CD4-positive, CD25-positive, alpha-beta regulatory T cell (primary cell): ENCODE measurements at places on chromosomes 1 and 21.

- no peak overlapping the region for H3K4me3 ChIP-seq
- no peak overlapping the region for H3K27ac ChIP-seq
- peaks cover 21% of the 10 kb centered on the region for H3K27me3 ChIP-seq
- no peaks in the 10 kb centered on the region for H3K4me1 ChIP-seq
- no peak for DNase-seq
Observed at GRCh38 chr1:116679828-116680628, 12.5 kb upstream of the IGSF3 start.

DNA sequence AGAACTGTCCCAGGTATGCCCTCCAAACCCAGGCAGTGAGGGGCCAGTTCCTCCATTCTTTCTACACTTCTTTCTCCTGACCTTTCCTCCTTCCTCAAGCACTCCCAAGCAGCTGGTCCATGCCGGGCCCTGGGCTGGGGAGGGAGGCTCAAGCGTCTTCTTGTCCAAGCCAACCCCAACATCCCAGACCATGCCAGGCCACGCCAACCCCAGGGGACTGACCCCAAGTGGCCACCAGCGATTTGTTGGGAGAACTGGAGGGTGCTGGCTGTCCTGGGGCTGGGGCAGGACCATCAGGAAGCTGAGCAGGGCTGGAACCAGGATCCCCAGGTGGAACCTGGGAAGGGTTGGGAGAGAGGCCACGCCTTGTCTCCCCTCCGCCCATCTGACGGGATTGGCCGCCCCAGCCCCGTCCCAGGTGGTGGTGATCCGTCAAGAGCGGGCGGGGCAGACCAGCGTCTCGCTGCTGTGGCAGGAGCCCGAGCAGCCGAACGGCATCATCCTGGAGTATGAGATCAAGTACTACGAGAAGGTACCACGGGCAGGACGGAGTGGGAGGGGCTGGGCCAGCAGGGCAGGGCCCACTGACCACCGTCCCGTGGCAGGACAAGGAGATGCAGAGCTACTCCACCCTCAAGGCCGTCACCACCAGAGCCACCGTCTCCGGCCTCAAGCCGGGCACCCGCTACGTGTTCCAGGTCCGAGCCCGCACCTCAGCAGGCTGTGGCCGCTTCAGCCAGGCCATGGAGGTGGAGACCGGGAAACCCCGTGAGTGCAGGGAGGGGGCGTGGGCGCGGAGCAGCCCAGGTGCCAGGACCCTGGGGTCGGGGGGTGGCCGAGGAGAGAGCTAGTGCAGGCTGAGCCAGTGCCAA is 29.9 kb downstream of the EPHA8 start:
- no peaks in the 10 kb centered on the region for H3K27me3 ChIP-seq
- no peak overlapping the region for H3K4me3 ChIP-seq
- H3K27ac ChIP-seq = no peak overlapping the region
- no peaks in the 10 kb centered on the region for H3K36me3 ChIP-seq
- no peaks in the 10 kb centered on the region for H3K4me1 ChIP-seq

DNA sequence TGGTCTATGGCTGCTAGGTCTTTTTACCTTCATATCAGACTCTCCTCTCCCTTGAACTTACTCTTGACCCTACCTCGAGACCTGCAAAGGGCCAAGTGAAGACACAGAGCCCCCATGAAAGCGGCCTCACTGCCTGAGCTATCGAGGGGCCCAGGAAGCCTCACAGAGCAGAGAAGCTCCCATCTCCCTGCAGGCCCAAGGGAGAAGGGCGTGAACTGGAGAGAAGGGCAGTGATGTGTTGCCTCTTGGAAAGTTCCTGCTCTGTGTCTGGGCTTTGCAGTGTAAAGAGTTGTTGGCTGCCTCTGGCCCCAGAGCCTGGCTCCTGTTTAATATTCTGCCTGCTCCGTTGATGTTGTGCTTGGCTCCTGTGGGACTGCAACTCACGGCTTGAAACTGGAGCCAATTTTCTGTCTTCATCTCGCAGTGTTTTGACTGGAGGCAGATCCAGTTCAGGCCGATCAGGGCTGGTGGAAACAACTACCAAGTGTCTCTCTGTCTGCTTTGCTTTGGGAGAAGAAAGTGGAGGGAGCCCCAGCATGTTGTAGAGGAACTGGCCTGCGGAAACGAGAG is 4.3 kb downstream of the SERTAD4 start:
- H3K4me1 ChIP-seq = peaks cover 14% of the 10 kb centered on the region
- no peaks in the 10 kb centered on the region for H3K36me3 ChIP-seq
- no peak overlapping the region for H3K4me3 ChIP-seq

DNA sequence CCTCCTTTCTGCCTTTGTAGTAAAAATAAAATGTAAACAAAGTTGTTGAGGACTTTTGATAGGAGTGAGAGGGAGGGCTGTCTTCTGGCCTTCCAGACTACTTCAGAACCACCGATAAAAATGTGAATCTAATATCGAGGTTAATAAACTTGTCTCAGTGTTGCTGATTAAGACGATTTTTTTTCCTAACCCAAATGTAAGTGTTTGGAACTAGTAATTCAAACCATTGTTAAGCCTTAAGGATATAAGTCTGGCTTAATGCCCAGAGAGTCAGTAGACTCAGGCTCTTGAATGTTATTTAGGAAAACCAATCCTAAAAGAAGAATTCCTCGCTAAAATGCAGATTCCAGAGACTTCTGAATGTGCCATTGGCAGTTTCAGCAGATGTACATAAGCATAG is 356.9 kb downstream of the SIPA1L2 start:
- no peak overlapping the region for H3K4me3 ChIP-seq
- H3K4me1 ChIP-seq = no peaks in the 10 kb centered on the region
- H3K27ac ChIP-seq = no peak overlapping the region
- no peak for DNase-seq
- no peaks in the 10 kb centered on the region for H3K27me3 ChIP-seq
- H3K36me3 ChIP-seq = no peaks in the 10 kb centered on the region

GRCh38 chr1:1120096-1120495 is 4.2 kb upstream of the C1orf159 start:
- H3K27ac ChIP-seq = no peak overlapping the region
- no peaks in the 10 kb centered on the region for H3K27me3 ChIP-seq
- no peaks in the 10 kb centered on the region for H3K36me3 ChIP-seq
- no peak overlapping the region for H3K4me3 ChIP-seq

GRCh38 chr1:160575112-160575664 is 4.1 kb downstream of the CD84 start:
- peaks cover 73% of the 10 kb centered on the region for H3K4me1 ChIP-seq
- DNase-seq = peak; percentile 36
- H3K27me3 ChIP-seq = no peaks in the 10 kb centered on the region
- H3K27ac ChIP-seq = peak overlapping the region; percentile 75
- H3K36me3 ChIP-seq = peaks cover 12% of the 10 kb centered on the region

- no peaks in the 10 kb centered on the region for H3K36me3 ChIP-seq
- no peak overlapping the region for H3K27ac ChIP-seq
- no peak for DNase-seq
- H3K4me3 ChIP-seq = peak overlapping the region; percentile 82
Observed at GRCh38 chr1:180156201-180156600, 1.5 kb downstream of the QSOX1 start.
